ENCODE measurements at places on chromosomes 7 and 10.

GRCh38 chr10:90007226-90007625 lies 305.8 kb downstream of the KIF20B start:
- DNase-seq: no peak

DNA sequence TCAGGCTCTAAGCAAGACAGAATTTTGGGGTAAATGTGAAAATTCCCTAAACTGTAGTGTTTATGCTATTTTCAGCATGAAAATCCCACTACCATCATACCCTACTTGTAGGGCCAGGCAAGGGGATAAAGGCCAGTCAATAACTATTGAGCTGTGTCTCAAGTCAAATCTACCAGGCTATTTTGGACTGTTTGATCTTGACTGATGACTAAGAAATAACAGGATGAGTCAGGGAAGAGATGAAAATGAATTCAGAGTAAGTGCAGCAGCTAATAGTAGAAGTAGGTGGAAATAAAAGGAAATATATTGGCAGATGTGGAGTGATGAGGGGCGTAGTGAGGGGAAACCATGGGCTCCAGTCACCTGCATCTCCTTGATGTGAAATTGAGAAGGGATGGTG lies 225.8 kb upstream of the PHYHIPL start:
- no peak for DNase-seq

DNA sequence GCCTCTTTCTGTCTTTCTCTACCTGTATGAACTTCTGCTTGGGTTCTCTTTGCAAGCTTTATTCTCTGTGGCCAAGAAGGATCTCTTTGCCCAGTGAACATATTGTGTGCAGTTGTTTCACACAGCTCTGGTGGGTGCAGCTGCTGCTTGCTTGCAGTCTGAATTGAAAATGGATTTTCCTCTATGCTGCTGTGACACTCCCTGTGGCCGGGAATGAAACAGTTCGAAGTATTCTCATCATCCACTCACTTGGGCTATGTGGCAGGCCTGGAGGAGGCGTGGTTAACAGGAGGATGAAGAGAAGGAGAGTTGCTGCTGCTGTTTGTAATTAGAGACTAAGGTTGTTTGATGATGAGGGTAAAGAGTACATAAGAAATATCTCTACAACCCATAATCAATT lies 28.4 kb upstream of the ITGA8 start:
- no peak for DNase-seq

DNA sequence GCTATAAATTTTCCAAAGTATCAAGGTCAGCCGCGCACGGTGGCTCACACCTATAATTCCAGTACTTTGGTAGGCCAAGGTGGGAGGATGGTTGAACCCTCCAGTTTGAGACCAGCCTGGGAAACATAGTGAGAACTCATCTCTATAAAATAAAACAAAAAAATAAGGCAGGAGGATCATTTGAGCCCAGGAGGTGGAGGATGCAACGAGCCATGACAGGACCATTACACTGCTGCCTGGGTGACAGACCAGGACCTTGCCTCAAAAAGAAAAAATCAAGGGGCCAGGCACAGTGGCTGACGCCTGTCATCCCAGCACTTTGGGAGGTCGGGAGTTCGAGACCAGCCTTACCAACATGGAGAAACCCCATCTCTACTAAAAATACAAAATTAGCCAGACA lies 60.3 kb downstream of the ABI1 start:
- DNase-seq: no peak

- no peak for DNase-seq
Measured at GRCh38 chr10:89655722-89656121, 10.7 kb upstream of the PANK1 start.

DNA sequence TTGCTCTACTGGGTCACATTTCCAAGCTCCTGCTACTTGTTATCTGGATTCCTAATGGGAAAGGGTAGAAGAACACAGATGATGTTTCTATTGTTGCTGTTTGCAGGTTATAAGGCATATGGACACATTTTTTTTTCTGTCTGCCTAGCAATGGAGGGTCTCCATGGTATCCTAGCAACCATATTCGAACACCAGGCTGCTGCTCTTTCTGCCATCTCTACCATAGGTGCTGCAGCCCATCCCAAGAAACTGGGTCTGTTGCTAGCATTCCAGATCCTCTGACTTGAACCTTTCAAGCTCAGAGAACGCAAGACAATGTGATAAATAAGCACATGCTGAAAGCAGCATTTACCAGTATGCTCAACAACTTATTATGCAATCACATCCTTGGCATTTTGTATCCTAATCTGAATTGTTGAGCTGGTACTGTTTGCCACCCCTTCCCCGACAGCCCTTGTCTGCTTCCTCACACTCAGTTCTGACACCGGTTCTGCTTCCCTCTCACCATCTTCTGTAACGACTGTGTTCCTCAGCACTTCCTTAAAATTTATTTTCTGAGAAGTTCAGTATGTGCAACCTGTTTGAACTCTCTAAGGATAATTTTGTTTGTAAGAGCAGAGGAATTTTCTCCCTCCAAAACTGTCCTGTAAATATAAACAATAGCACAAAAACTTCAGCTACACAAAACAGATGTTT lies 6.2 kb downstream of the PRKG1 start:
- no peak for DNase-seq

DNA sequence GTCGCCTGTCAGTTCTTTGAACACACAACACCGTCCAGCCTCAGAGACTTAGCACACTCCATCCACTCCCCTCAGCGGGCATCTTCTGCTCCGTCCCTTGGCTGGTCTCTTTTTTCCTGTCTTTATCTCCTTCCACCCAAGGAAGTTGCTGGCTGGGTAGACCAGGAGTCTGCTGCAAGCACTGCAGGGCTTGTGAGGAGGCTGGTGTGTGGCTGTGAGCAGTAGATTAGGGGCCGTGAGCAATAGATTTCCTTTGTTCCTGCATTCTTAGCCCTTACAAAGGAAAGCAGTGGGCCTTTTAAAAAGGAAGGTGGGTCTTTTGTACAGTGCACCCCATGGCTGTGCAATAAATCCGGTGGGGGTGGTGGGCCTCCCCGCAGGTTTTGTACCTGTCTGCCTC lies 100.3 kb upstream of the BTBD16 start:
- no peak for DNase-seq
